ENCODE measurements at places on chromosomes 3 and 15.

GRCh38 chr3:139764936-139765335, 87.2 kb upstream of the NMNAT3 start:
- DNase-seq = no peak

GRCh38 chr3:56087451-56088053, 380.7 kb downstream of the ERC2 start:
- DNase-seq = no peak

GRCh38 chr3:81388191-81388590, 373.3 kb downstream of the GBE1 start:
- DNase-seq = no peak

DNA sequence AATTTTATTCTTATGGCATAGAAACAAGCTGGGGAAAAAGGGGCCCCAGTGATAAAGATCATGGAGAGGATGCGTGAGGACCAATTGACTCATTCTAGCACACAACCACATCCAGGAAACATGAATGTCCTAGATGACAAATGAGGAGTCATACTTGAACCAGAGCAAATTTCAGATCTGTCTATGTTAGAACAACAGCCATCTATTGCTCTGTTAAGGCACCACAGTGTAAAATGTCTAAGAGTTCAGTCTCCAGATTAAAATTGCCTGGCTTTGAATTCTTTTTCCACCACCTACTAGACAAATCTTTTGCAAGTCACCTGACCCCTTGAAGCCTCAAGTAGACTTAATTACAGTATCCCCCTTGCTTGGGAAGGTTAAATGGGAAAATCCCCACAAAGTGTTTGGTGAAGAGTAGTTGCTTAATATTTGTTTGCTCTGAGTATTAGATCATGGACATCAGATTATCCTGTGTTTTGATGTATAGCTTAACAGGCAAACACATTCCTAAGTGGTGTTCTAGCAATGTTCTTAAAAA, 258.7 kb upstream of the TGFBR2 start:
- no peak for DNase-seq

DNA sequence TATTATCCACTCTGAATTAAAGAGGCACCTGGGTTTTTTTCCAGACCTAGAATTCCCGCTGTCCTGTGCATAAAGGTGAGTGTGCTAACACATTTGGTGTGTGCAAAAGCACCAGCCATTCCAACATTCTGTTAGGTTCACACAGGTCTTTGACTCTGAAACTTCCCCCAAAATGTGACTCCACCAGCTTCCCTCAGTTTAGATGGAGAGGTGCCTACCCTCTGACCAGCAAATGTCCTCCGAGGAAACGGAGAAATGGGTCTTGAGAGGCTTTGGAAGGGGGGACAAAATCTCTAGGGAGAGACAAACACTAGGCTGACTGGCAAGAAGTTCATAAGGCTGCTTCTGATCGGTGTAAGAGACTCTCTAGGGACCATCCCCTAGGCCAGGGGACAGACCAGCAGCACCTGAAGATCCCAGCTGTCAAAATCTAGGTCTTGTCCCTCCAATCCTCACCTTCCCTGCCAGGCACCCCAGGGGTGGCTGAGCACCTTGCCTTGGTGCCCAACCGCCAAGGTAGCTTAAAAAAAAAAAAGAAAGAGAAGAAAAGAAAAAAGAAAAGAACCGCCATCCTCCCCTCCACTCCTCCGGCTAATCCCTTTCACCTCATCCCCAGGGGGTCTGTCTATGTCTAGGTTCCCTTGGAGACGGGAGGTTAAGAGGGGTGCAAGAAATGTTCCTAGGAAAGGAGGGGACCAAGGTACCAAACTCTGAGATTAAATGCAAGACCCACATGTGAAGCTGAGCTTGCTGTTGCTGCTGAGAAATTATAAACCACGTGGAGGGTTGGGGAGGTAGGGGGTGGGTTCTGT, 2.0 kb upstream of the MECOM start:
- DNase-seq = no peak

DNA sequence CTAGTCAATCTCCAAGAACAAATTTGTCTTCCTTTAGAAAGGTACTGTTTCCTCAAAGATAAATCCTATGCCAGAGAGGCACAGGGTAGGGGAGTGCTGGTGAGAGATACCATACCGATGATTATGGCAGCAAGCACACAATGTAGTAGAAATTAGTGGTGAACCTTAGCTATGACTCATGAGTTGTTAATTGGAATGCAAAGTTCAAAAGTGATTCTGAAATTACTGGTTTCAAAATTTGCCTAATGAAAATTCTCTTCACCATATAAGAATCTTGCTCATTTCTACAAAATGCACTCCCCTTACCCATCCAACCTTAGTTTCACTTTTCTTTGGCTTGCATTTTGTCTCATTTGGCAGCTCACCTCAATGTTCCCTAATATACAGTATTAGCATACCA, 139.5 kb upstream of the SLC2A2 start:
- DNase-seq = no peak

DNA sequence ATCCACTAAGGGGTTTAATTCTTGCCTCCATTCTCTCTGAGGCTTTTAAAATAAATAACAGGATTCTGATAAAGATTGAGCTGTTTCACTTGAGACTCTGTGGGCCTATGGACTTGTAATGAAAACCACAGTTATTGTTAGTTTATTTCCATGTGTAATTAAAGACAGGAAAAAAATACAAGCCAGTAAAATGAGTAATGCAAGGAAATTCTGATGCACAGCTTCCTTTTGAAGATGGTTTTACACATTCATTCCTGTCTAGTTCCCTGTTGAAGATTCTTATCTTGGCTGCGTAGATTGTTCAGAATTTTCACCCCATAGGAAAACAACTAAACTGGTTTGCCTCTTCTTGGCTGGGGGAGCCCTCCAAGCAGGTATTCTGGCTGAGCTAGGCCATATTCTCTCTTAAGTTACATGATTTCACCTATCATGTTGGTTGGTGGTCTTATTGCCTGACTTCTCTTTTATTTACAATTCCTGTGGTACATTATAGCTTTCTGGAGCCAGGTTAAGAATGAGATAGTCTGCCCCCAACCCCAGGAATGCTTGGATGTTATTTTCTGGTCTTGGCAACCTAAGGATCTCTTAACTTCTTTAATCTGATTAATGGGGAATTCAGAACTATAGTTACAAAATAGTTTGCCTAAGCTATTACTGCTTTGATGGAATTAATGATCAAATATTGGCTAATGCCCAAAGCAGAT, 67.6 kb downstream of the MITF start:
- DNase-seq = no peak

DNA sequence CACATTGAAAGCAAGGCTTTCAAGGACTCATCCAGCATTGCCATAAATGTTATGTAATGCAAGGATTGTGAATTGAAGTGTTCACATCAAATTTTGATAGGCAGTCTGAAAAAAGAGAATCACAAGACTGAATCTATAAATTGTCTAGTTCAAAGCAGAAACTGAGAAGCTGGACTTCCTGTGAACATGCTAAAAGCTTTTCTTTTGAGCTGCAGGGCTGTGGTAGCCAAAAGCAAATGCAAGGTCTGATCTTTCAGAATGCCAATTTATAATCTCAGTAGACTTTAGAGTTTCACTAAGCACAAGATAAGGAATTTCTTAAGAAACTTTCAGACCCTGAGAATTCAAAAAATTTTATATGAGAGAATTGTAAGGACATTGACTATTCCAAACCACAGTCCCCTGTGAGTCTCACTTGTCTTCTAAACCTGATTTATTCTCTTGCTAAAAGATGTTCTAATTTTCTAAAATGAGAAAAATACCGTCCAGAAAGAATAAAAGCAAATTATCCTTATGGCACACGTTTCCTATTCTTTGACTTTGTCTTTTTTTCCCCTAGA, 1700.3 kb downstream of the OTOL1 start:
- no peak for DNase-seq
